ENCODE measurements at places on chromosomes 6 and 20. TPM values are rescaled to one million over a fixed set of nuclear protein-coding genes. Genes with fewer than 3 reads are reported as not detected.

DNA sequence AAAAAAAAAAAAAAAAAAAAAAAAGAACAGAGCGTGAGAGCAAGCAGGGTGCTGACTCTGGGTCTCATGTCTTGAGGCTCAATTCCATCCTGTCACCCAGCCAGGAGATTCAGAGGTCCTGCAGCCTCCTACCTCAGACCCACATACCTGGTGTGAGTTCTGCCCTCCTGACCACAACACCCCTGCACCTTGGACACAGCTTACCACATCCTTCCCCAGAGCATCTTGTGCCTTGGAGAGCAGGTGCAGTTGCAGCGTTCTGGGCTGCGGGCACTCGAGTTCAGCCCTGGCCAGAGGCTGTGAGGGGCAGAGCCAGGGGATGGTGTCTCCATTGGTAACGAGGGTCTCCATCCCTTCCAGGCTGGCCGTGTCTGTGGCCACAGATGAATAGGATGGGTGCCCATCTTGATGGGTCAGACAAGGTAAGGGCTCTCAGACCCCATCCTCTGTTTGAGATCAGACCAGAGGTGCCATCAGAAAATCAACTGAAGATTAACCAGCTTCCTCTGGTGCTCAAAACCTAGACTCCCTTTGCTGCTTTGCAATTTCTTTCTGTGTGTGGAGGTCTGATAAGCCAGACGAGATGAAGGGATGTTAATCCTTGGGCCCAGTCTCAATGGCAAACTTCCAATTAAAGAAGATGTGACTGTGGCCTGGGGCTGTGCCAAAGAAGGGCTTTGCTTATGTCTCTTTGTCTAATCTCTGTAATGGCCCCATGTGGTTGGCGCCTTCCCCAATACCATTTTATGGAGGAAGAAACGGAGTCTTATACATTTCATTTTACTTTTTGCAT is 14.7 kb upstream of the ZNF831 start:
- DNase-seq: no peak

DNA sequence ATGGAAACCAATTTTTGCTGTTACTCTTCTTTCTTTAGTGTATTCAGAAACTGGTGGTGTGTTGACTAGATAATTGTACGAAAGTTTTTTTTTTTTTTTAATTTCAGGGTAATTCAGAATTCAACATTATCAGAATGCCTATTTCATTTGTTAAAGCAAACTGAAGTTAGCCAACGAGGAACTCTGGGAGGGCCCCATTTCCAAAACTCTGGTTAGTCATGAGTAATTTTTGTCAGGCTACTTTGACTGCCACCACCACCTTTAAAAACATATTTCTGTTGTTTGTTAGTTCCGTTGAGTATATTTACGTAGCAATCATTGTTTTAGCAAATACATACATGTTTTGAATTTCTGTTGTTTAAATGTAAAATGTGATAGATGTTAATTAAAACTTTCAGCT is 763 bp downstream of the ZKSCAN8 start:
- DNase-seq: no peak

DNA sequence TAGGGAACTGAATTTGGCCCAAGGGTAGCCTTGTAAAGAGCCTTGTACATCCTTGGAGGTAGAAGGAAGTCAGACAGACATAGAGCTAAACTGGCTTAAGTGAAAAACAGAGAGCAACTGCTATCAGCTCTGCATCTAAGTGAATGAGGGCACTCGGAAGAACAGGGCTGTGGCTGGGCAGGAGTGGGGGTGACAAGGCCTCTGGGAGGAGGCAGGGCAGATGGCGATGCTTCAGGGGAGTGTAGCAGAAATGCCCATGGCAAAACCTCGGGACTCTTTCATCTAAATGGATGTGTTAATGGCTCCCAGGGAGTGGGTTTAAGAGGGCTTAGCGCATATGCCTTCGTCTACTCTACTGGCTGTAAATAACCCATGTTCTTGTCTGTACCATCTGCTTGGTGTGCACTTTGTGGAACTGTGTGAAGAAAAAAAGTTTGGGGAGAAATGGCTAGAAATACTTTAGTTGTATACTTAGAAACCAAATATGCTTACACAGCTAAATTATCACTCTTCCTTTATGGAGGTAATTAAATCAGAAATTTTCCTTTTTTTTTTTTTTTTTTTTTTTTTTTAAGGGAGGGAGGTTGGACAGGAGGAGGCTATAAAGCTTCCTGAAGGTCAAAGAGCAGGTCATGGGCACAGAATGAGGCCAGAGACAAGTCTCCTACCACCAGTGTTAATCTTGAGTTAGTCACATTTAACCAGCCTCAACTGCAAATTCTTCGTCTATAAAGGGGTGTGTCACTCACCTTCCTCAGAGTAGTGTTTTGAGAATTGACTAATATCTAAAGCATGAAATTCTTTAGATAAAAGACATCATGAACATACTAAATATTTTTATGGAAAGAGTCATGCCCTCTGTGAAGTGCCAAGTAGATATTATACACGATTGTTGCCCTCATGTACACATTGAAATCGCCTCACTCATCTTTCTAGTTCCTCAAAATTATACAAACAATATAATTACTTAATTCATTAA is 60.9 kb downstream of the FYN start:
- DNase-seq: no peak

DNA sequence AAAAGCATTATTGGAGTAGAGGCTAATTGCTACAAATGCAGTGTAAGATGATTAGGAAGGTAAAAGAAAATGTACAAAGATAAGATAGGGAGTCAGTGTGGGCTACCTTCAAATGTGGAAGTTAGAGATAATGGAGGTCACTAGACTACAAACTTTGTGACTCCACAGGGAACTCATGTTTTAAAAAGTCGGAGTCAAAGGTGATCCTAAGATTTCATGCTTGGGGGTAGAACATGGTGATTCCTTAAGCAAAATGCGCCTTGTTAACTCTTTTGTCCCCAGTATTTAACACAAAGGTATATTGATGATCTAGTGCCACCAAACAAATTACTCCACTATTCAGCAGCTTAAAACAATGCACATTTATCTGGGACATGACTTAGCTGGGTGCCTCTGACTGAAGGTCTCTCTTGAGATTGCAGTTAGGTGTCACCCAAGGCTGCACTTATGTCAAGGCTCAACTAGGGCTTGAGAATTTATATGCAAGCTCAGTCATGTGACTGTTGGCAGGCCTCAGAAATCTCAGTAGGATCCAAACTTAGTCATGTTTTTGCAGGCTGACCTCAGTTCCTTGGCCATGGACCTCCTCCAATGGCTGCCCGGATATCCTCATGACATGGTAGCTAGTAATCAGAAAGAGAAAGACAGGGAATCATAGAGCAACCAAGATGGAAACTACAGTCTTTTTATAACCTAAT is 11.4 kb upstream of the SNX9 start:
- no peak for DNase-seq

GRCh38 chr20:19756761-19757486 is 1.1 kb upstream of the RIN2 start:
- DNase-seq: no peak

- DNase-seq: no peak
Measured at GRCh38 chr6:155493026-155493693, 37.5 kb upstream of the NOX3 start.

GRCh38 chr6:29653452-29654038 is 3.3 kb upstream of the MOG start:
- no peak for DNase-seq

- no peak for DNase-seq
Measured at GRCh38 chr6:101935732-101936131, 542.2 kb downstream of the GRIK2 start.

Gene FAM120B
- total RNA-seq: 31.6 TPM

Gene CFB
- 12.3 TPM for total RNA-seq

Gene COL9A3
- 22.4 TPM for total RNA-seq

Gene SNTA1
- total RNA-seq: 36.9 TPM

All from esophagus muscularis mucosa (tissue), 4 donors.